NCI-H2081 treated with DMSO at 0.1 percent for 48 hours (cell line): ENCODE measurements at places on chromosomes 5 and 9.

DNA sequence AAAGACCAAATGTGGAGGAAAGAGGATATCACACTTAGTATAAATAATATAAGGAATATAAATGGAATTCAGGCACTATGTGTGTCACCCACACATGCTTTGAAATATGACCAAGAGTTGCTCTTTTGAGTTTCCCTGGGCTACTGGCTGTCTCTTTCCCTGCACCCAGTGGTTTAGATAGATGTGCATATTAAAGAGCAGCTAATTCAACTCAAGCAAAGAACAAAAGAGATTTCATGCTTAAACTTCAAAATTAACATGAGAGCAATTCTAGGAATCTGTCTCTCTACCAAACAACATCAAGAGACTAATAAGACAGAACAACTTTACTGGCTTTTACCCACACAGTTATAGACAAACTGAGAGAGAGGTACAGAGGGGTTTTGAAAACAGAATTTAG is 38.0 kb upstream of the ITGA1 start:
- no peak for DNase-seq

DNA sequence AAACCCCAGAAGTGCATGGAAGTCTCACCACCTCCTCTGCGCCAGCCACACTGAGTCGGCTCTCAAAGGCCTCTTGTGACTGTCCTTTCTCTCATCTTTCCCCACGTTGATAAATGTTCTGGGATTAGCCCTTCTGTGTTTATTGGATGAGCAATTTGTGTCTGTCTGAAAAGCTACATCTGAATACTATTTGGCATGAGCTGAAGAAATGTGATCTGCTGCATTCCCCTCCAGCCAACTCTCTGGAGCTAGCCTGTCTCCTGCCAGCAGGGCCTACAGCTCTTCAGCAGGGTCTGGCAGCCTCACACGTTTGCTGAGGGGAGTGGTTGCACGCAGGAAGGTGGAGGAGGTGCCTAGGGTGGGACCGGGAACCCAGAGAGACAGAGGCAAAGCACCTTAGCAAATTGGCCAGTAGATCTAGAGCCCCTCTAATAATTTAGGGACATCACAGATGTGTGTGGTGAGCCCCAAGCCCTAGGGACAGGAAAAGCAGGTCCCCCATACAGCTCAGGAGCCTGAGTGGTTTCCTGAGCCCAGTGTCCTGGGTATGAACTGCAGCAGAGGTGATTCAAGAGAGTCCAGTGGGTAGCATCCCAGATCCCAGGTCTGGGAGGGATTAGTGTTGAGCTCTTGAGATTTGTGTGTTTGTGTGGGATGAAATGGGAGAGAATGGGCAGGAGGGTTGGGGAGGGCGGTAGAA is 20.5 kb upstream of the B4GALT1 start:
- DNase-seq: no peak

- DNase-seq: no peak
Measured at GRCh38 chr5:58505971-58506640, 14.9 kb downstream of the GAPT start.

GRCh38 chr9:25864509-25864908 is 186.3 kb upstream of the TUSC1 start:
- DNase-seq: no peak

DNA sequence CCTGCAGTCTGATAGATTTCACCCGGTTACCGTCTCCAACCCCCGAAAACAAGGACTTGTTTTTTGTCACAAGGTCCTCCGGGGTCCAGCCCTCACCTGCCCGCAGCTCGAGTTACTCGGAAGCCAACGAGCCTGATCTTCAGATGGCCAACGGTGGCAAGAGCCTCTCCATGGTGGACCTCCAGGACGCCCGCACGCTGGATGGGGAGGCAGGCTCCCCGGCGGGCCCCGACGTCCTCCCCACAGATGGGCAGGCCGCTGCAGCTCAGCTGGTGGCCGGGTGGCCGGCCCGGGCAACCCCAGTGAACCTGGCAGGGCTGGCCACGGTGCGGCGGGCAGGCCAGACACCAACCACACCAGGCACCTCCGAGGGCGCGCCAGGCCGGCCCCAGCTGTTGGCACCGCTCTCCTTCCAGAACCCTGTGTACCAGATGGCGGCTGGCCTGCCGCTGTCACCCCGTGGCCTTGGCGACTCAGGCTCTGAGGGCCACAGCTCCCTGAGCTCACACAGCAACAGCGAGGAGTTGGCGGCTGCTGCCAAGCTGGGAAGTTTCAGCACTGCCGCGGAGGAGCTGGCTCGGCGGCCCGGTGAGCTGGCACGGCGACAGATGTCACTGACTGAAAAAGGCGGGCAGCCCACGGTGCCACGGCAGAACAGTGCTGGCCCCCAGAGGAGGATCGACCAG is 121.3 kb downstream of the DAB2IP start:
- no peak for DNase-seq

GRCh38 chr5:73908846-73909245 is 282.9 kb downstream of the ARHGEF28 start:
- DNase-seq: no peak

GRCh38 chr5:55711507-55712022 is 559 bp downstream of the SLC38A9 start:
- DNase-seq: no peak

GRCh38 chr5:54148067-54148845 is 162.1 kb downstream of the ARL15 start:
- no peak for DNase-seq

DNA sequence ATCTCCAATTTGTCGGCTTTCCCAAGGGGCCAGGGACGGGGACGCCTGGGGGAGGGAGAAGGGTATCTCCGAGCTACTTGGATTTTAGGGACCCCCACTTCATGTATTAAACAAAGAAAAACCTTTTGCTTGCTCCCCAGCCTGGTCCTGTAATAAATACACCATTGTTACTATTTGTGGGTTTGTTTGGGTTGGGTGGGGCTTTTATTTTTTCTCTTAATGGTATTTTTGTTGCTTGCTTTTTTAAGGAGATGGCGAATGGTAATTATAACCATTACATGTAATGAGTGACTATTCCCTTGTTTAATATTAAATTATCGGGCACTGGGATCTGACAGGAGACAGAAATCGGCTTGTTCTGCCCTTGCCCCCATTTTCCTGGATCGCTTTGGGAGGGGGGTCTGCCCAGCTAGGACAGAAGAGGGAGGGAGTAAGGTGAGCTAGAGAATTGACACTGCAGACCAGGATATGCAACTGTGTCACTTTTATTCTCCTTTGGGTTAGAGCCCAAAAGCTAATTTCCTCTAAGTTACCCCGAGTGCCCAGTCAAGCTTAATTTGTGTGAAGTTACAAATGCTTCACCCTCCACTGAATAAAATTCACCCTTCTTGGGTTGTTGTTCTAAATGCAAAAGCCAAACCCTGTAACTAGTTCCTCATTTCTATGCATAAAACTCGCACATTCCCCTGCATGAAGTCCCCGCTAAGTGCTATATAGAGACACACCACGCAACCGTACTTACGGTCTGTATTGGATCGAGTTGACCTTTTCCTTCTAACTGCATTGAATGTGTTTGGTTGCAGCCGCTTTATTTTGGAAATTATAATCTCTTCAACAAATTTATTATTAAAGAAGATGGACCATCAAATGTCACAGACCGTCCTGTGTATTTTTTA is 1.6 kb upstream of the ZNF608 start:
- no peak for DNase-seq

GRCh38 chr9:112013266-112013665 is 116.7 kb downstream of the UGCG start:
- no peak for DNase-seq

GRCh38 chr9:129163753-129164152 is 14.3 kb downstream of the IER5L start:
- DNase-seq: no peak

DNA sequence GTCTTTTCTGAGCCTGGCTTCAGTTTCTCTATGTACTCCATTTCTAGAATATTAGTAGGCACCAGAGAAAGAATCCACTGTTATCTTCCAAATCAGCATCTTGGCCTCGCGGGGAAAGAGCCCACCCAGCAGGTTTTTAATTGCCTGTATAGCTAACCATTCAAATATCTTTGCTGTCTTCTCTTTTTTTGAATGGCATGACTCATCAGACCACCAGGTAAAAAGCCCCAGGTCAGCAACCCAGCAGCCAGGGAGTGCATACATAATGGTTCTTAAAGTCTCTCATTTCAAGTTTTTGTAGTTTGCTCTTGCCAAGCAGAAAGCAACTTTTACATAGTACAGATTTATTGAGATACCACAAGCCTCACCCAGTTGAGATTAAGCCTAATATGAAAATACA is 50.7 kb downstream of the TMEM167A start:
- DNase-seq: no peak
